Caudate nucleus (tissue), 63 donors: ENCODE measurements at places on chromosomes 2 and 18.

- DNase-seq: no peak
These were observed 72.5 kb downstream of the KCNH7 start for GRCh38 chr2:162766092-162766491.

- no peak for DNase-seq
These were observed 48.0 kb downstream of the RAB12 start for GRCh38 chr18:8657050-8657820.

- DNase-seq: no peak
These were observed 16.6 kb downstream of the EN1 start for GRCh38 chr2:118830881-118831280.

DNA sequence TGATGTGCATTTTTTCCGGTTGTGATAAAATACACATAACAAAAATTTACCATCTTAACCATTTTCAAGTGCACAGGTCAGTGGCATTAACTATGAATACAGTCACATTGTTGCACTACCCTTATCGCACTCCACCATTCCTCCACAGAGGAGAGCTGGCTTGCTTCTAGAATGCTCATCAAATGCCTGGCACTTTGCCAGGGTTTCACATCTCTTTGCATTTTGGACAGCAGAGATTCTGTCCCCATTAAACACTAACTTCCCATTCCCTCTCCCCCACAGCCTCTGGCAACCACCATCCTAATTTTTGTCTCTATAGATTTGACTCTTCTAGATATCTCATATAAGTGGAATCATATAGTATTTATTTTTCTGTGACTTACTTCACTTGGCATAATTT lies 165.0 kb downstream of the ASB1 start:
- no peak for DNase-seq

DNA sequence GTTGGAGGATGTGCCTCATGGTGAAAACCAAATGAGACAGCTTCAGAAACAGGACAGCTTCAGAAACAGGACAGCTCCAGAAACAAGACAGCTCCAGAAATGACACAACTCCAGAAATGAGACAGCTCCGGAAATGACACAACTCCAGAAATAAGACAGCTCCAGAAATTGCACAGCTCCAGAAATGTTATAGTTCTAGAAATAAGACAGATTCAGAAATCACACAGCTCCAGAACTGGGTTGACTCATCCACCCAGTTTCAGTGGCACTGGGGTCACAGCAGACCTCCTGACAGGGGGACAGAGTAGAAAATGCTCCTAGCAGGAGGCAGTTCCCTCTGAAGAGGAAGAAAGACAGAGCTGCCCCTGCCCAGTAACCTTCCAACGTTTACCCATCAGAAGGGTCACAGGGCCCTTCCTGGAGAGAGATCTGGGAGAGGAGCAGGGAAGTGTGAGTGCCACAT lies 26.9 kb upstream of the COL6A3 start:
- no peak for DNase-seq

- no peak for DNase-seq
These were observed 1.7 kb downstream of the MYCN start for GRCh38 chr2:15941871-15942710.

- no peak for DNase-seq
These were observed 15.7 kb downstream of the SH3RF3 start for GRCh38 chr2:109144721-109145120.

- no peak for DNase-seq
These were observed 505.5 kb downstream of the LRRTM4 start for GRCh38 chr2:77016443-77017354.

- no peak for DNase-seq
These were observed 33.6 kb upstream of the AP1S3 start for GRCh38 chr2:223870840-223871611.

DNA sequence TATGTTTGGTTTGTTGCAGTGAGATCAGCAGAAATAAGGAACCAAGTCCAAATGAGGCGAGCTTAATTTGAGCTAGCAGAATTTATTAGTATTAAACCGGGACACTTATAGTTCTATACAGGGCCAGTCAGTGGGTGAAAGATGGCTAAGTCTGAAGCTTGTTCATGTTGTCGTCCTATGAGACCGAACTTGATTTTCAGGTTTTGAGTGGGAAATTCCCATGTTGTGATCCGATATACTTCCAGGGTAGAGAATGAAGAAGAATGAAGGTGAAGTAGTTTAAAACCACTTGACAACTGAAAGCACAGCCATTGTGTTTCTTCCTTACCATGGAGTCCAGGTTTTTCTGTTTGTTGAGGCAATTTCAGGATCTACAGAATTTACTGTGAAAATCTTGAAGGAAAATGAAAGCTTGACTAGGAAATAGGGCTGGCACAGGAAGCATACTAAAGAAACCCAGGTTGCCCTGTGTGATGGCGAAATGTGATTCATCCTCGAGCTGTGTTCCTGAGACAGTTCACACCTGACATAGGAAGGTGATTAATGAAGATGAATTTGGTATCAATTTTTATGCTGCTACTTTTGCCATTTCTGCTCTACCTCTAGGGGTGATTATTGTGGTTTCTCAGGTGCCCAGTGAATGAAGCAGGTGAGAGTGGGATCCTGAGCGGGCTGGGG lies 37.6 kb upstream of the MGAT5 start:
- DNase-seq: no peak

- no peak for DNase-seq
These were observed 145.0 kb downstream of the HDAC4 start for GRCh38 chr2:239255628-239256349.

GRCh38 chr2:176139661-176140512 lies 10.4 kb downstream of the HOXD8 start:
- DNase-seq: no peak

DNA sequence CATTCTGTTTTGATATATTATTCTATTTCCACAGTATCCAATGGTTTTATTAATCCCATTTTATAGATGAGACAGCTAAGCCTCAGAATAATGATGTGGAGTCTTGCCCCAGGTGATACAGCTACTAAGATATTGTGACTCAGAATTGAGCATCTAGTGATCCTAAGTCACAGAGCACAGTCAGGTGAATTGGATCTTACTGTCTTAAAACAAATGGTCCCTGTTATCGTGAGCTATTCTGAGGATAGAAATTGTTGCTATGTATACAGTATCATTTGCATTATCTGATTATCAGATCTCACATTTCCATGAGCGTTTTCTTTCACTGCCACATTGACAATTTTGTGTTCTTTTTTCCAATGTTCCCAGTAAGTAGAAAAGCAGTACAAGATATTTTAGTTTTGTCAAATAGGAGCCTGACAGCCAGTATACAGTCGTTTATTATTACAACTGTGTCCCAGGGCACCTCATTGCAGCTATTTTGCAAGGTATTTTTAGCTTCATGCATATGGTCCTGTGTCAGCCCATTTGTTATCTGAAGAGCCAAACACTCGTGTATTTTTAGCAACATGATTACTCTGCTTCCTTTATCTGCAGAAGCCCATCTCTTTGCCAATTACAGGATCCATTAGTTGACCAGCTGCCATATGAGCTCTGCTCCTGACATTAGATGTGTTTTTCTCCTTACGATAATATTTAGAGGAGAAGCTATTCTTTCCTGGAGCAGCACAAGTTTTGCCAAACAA lies 25.1 kb upstream of the SGPP2 start:
- DNase-seq: no peak

DNA sequence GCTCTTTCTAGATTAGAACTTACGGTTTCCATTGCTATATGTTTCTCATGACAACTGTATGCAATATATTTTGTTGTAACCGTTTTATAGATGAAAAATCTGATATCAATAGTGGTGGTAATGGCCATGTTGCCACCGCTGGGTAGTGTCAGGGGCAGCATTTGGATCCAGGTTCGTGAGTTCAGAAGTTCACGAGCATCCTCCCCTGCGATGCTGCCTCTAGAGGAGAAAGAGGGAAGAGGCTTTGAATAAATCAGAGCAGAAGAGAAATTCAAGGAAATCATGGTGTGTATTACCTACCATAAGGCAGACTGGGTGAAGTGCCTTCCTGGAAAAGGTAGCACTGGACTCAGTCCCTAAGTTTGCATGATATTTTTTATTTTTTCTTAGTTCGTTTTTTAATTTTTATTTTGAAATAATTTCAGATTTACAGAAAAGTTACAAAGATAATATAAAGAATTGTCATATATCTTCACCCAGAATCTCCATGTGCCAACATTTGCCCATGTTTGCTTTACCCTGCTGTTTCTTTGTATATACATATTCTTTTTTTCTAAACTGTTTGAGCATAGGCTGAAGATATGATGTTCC lies 3.3 kb upstream of the ZBTB7C start:
- no peak for DNase-seq

- DNase-seq: no peak
These were observed 192.7 kb downstream of the DYSF start for GRCh38 chr2:71646028-71646427.

- no peak for DNase-seq
These were observed 51.2 kb upstream of the PXDN start for GRCh38 chr2:1795261-1796231.

DNA sequence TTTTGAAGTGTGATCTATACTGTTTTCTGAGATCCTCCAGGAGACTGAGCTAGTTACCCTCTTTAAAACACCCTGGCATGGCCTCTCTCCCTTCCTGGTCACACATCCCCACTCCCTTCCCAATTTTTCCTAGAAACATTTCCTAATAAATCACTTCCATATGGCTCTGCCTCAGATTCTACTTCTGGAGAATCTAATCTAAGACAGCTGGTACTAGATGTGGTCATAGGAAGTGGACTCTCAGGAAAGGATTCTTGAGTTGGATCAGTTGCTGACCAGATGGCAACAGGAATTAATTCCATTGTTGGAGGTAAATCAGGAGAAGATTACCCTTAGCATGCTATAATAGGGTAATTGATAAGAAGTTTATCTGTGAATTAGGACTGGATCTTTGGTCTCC lies 310.5 kb downstream of the SATB2 start:
- DNase-seq: no peak

- no peak for DNase-seq
These were observed 73.8 kb downstream of the TMEM18 start for GRCh38 chr2:603427-603826.

GRCh38 chr2:219531639-219532377 lies 11.8 kb downstream of the CHPF start:
- no peak for DNase-seq

DNA sequence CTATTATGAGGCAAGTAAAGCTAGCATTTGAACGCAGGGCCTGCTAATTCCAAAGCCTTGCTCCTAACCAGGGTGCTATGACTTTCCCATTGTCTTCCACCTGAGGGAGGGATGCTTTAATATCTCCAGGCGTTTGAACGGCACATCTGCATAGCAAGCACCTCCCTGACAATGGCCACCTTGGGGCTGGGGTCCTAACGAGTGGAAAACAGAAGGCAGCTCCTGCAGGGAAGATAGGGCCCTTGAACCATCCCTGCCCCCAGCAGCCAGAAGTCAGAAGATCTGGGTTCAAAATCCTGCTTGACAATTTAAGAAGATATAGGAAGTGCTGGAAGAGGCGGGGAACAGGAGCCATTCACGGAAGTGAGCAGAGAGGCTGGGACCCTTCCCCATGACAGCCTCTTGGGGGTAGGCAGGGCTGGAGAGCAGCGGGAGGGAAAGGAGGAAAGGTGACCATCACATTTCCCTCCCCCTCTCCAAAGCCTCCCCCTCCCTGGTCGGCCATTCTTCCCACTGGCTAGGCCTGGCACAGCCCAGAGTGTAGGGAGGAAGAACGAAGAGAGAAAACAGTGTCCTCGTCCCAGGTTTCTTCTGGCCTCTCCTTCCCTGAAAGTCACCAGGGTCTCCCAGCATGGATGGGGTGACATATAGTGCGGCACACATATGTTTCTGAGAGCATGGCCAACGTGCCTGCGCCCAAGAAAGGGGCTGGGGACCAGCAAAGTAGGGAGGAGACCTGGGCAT lies 73.5 kb downstream of the EMX1 start:
- DNase-seq: no peak

DNA sequence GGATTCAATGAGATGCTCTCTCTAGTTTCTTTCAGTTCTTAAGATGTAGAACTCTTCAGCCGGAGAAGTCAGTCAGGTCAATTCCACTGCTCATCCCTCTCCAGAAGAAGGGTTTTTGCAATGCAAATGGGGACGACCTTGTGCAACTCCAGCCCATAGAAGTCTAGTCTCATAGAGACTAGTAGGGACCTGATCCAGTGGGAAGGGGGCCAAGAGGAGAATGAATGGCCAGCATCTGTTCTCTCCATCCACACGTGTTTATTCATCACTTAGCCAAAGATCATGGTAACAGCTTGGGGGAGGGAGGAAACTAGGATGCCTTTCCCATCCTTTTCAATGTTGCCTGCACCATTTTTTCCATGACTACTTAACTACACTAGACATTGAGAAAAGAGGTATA lies 120.2 kb downstream of the LAMA3 start:
- no peak for DNase-seq

- DNase-seq: no peak
These were observed 111.9 kb upstream of the MAPRE2 start for GRCh38 chr18:34929336-34929780.

- DNase-seq: peak; percentile 43
These were observed at the start of gene DRC1 for GRCh38 chr2:26401739-26402541. TSS of gene DRC1 (plus strand) at chr2:26401920. CDS start at chr2:26401990, 70 bp downstream.

GRCh38 chr18:79755496-79756142 lies 42.1 kb upstream of the KCNG2 start:
- DNase-seq: no peak

DNA sequence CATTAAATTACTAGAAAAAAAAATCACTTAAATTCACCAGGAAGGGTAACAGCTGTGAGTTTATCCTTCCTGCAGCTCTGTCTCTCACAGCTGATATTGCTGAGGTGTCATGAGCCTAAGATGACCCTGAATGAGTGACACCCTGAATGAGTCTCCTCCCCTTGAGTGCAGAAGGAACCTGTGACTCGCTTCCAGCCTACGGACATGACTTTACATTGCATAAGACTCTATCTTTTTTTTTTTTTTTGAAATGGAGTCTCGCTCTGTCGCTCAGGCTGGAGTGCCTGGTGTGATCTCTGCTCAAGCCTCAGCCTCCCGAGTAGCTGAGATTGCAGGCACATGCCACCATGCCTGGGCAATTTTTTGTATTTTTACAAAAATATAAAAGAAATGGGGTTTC lies 14.1 kb downstream of the MRO start:
- DNase-seq: no peak

DNA sequence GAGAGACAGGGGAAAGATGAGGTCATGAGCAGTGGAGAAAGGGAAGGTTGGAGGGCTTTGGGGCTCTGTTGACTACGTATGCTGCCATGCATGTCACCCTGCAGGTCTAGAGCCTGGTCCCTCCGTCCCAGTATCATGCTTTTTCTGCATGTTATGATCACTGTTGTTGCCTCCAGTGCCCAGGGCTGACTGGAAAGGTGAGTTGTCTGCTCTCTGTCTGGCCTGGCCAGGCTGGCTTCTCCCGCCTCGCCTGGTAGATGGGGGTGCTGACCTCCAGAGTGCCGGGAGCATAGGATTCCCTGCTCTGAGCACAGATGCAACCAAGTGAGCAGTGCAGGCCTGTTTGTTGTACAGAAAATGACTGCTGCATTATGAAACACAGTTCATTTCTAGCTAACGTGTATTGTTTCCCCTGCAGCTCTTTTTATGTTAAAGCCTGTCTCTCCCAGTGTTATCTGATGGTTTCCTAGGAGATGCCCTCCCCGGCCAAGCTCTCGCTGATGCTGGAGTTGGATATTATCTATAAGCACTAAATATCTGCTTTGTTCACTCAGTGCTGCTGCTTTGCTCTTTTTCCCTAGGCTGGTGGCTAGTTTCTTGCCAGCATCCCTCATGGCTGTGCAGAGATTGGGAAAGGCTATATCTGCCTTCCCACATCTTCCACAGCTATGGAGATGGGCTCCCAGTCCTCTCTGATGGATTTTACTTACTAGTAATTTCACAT lies 158.2 kb downstream of the TDRD15 start:
- no peak for DNase-seq
